NCI-H1417 treated with DMSO at 0.1 percent for 48 hours (cell line): ENCODE measurements at places on chromosomes 7 and 10.

DNA sequence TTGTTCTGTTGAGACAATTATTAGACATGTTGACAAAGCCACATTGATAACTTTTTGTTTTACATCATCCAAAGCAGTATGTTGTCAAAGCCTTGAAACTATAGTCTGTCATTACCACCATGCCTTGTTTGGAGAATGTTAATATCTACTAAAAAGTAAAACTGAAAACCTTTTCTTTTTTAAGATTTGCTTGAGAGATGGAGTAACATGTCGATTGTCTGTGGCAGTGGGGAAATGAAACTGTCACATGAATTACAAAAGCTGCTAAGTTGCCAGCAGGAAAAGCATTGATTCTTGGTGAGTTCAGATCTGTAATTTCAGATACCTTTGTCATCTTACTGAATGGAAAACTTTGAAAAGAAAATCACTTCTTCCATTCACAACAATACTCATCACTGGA lies 69.1 kb downstream of the TFPI2 start:
- DNase-seq, result no peak

DNA sequence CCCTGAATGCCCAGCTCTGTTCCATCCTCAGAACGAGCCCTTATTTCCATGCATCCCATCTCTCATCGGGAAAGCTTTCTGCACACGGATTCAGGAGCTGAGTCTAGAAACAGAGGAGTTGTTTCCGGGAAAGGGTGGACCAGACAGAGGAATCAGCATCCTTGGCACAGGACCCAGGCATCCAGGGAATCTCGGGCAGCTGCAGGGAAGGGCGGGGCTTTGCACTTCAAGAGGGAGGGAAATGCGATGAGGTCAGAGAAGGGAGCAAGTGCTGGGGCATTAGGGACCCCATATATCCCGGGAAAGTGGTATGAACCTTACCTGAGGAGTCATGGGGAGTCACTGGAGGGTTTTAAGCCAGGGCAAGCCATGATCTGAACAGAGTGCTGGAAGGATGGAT lies 68.5 kb downstream of the NPTX2 start:
- no peak for DNase-seq

GRCh38 chr7:124013306-124013705 lies 19.6 kb downstream of the TMEM229A start:
- no peak for DNase-seq

- DNase-seq, result no peak
These were observed 1212.9 kb downstream of the TYW1 start for GRCh38 chr7:68209486-68209885.

GRCh38 chr7:7251742-7252141 lies 69.4 kb downstream of the C1GALT1 start:
- DNase-seq, result no peak

DNA sequence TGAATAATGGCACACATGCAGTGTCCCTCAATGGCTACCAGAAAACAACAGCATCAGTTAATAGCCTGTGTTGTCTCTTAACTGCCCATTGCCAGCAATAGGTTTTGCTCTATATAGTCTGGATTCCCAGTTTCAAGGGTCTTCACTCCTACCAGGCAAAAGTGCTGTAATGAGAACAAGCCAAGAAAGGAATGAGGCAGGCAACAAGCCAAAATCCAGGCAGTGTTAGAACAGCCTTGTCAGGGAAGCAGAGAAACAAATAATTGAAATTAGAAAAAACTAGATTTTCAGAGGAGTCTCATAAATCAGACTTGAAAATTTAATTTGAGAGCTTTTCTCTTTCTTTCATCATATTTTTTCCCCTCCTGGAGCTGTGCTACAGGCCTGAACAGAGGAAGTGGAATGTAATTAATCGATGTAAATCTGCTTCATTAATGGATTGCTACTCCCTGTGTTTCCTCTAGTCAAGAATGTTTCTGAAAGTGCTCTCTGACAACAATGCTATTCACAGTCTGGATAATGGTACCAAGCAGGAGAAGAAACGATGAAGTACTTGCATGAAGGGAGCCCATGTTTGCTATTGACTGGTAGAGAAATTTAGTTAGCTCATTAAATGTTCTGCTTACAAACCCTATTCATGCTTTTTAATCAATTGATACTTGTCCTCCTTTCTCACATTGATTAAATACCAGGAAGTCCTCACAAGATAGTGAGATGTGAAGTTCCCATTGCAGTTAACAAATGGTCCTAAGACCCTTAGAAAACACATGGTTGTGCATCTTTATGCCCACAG lies 202.0 kb upstream of the LRRTM3 start:
- no peak for DNase-seq
